ENCODE measurements at places on chromosomes 2 and 18.

DNA sequence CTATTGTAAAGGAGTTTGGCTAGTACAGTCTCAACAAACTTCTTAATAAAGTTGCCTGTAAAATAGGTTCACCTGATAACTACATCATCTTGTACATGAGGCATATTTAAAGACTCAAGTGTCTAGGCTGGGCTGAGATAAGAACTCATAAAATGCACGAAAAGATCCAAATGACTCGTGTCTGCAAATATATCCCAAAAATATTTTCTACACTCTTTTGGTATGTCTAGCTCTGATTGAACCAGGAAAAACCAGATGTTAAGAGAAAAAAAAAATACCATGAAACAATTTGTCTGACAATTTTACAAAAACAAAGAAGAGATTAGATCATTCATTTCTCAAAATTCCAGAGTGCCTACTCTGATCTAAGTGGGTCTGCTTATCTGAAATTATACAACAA lies 166.9 kb upstream of the OSR1 start:
- DNase-seq, result no peak

DNA sequence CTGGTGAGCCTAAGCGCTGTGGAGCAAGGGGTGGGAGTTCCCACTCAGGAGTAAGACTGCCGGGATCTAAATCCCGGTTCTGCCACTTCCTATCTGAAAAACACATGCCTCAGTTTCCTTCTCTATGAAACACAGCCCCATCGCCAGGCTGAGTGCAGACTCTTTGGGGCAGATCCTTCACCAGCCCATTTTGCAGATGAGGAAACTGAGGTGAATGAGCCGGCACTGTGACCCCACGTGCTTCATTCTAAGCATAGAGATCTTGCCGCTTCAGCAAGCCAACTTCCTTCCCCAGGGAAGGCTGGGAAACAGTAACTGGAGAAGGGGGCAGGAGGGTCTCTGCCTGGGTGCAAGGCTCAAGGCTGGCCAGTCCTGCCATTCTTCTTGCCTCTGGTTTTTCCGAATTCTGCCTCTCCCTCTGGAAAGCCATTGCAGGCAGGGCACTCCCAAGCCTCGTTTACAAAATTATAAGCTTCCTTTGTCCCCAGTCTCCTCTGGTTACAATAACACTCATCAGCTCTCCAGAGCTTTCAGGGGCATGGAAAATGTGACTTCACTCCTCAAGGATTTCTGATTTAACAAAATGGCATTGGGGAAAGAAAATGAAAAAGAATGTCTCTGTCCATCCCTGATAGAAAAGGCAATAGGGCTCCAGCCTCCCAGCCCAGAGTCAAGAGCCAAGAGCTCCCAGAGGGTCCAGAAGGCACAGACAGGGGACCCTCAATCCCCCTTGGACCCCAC lies 249.2 kb downstream of the TNS1 start:
- DNase-seq, result no peak

DNA sequence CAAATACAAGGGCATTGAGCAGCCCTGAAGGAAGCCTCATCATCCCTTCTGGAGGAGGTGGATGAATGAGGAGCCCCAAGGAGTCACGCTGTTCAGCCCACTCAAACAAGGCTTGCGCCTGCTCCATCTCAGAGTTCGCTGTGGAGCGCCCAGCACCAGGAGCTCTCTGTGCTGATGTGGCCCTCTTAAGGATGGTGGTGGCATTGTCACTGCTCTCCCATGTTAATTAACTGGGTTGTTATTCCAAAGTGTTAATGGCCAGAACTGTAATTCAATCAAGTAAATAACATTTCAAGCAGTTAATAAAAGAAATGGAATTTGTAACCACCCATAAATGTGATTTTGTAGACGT lies 726.0 kb upstream of the RAB6C start:
- DNase-seq, result no peak

- DNase-seq, result no peak
Observed at GRCh38 chr18:34153711-34154110, 71.0 kb downstream of the NOL4 start.

- DNase-seq, result no peak
Observed at GRCh38 chr2:147161746-147162145, 683.1 kb upstream of the ACVR2A start.

DNA sequence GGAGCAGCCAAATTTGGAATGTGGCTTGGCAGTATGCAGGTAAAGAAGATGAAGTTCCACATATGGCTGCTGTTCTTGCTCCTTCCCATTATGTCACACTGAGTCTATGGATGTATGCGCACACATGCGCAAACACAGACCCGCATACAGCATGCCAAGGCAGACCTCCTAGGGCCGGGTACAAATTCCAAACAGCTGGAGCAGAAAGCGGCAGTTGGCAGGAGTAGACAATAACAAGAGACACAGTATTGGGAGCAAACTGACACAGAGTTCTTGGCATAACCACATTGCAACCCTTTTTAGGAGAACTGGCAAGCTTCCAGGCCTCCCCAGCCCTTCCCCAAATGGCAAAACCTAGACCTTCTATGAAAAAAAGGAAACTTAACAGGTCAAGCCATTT lies 268.9 kb downstream of the SP3 start:
- no peak for DNase-seq
